ENCODE measurements at places on chromosomes 4 and X.

- no peak for DNase-seq
Observed at GRCh38 chr4:74675673-74676279, 118.5 kb downstream of the BTC start.

DNA sequence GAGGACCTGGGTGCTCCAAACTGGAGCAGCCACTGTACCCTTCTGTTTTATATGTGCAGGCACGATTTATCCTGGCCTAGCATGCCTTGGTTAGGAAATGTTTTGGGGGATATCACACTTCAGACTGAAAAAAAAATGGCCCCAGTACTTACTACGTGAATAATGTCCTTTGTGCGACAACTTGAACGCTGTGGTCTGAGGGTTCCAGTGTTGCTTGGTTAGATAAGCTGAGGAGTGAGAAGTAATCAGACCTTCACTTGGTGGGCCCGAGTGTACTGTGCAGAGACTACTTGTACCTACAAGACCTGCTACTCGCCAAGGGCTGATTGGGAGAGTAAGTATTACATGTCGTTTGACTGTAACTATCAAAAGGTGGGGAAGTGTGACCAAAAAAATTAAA lies 678 bp downstream of the DNAAF6 start:
- DNase-seq, result no peak

DNA sequence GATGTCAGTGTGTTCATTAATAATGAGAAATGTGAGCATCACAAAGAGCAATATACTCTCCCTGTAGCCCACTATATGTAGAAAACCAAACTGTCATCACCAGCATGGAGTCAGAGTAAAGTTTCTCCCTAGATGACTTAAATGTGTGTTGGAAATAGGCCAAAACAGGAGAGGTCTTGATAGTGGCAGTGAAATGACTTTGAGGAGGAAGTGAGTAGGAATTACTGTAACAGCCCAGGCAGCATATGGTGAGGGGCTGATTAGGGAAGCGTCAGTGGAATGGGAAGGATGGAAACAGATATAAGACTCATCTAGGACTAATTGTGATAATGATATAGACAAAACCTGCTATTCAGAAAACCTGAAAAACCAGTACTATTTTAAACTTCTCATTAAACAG lies 83.9 kb downstream of the ATXN3L start:
- no peak for DNase-seq

GRCh38 chr4:20624793-20625374 lies 75.4 kb upstream of the PACRGL start:
- no peak for DNase-seq

DNA sequence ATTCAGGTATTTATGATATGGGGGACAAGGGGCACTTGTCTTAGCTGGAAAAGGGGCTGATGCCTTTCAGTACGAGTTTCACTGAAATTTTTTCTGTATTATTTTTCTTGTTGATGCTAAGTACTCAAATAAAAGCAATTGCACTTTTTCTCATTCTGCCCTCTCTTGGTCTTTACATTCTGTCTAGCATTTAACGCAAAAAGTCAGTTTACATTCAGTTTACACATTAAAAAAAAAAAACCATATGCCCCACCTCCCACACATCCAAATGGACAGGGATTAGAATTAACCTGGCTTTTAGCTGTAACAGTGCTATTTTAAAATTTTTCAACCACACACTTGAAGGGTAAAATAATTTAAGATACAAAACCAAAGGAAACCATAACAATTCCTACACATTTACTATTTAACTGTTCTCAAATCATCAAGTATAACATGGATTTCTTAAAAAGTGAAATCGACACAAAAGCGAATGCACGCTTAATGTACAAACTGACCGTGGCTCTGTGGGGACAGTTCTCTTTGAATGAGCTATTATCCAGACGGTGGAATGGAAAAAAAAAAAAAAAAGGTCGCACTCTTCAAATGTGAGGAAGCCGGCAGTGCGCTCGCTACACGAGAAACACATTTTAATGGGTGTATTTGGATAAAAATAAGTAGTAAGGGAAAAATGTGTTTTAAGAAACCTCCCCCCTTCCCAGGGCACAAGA lies 1.4 kb downstream of the AMMECR1 start:
- DNase-seq, result no peak

DNA sequence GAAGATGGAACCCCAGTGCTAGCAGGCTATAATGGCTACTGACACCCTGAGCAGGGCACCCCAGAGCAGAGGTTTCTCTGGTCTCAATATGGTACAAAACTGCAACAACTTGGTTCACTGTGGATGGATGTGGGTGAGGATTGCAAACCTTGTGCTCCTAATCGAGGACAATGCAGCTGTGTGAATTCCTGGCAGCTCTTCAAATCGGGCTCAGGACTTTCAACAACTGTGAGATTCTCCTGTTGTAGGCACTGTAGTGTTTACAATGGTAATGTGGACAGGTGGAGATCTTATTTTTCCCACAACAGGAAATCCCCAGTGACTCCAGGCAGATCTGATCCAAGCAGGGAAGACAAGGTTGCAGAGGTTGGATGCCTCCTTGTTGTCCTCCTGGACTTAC lies 101.5 kb downstream of the RCHY1 start:
- no peak for DNase-seq

DNA sequence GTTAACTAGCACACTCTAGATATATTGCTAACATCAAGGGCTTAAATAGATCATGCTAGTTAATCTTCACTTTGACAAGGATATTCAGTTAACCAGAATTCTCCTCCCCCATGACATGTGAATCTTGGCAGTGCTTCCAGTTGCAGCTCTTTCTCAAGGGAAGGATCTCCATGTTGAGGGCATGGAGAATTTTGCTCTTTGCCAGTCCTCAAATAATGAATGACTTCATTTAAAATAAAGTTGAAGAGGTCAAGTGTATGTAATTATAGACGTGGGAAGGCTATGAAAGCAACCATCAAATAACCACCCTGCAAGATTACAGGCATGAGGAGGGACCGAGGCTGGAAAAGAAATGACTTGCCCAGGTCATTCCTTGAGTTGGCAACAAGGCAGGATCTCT lies 87.3 kb upstream of the CPEB2 start:
- DNase-seq, result no peak

DNA sequence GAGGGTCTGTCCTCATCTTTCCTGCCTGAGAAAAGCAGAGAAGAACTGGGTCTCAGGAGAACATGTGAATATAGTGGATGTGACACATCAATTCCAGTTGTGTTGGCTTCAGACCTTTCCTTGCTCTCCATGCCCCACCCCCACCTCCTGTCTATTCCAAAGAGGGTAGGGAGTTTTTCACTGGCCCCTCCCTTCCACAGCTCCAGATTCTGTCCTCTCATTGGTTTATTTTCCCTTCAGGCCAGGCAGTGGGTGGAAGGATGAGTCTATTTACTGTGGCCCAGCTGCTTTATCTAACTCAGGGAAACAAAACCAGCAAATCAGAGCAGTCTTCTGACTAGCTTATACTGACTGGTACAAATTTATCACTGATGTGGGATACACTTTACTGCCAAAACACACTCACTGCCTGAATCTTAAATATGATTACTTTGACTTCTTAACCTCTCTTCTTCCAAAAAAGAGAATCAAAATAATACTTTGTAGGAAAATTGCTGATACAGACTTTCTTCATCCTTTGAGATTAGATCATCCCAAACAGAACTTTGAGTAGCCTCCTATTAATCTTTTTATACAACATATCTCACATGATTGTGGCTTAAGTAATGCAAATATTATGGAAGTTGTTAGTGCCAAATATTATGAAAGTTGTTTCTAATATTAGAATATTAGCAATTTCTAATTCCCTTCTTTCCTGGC lies 221.2 kb downstream of the MID1 start:
- no peak for DNase-seq

DNA sequence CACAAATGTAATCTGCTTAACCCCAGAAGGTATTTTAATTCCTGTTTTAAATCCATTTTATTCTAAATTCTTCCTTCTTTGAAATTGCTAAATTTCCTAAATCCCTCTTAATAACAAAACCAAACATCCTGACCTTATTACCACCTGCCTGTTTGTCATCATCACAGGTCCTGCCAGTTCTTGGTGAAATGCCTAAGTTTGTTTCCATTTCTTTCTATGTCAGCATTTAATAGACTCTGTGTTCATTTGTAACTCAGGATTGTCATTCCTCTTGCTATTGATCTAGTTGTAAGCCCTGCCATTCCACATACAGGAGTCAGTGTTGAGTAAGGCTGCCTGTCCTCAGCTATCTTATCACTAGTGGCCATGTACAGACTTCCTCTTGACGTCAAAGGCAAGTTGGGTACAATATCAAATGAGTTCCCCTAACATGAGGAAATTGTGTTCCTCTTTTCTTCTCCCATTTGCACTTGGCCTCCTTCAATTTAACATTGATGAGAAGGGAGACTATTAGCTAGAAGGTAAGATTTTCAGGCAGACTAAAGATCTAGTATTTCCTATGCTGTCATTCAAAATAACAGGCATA lies 440.1 kb downstream of the AFF2 start:
- DNase-seq, result no peak

DNA sequence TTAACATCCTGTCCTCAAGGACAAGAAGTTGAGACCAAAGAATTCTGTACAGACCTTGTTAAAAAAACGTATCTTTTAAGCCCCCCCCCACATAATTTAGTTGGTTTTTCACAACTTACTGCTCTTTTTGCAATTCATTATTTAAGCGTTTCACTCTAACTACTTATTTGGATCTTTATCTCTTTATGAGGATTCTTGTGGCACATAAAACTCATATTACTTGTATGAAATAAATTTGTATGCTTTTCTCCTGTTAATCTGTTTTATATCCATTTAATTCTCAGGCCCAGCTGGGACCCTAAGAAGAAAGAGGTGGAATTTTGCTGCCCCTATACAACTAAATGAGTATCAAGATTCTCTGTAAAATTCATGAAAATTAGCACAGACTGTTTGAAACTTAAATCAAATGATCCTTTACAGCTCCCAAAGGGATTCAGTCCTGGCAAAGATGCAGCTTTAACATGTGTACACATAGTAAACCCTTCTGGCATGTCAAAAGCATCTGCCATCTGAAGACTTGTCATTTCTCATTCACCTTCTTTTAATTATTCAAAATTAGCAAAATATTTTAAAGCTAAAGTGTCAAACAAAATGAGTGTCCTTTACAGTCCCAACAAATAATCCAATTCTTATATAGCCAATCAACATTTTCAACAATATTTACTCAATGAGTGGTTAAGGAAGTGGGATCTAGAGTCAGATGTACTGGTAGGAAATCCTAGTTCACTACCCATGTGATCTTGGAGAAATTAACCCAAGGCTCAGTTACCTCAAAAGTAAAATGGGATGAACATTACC lies 17.7 kb downstream of the ARAP2 start:
- no peak for DNase-seq

DNA sequence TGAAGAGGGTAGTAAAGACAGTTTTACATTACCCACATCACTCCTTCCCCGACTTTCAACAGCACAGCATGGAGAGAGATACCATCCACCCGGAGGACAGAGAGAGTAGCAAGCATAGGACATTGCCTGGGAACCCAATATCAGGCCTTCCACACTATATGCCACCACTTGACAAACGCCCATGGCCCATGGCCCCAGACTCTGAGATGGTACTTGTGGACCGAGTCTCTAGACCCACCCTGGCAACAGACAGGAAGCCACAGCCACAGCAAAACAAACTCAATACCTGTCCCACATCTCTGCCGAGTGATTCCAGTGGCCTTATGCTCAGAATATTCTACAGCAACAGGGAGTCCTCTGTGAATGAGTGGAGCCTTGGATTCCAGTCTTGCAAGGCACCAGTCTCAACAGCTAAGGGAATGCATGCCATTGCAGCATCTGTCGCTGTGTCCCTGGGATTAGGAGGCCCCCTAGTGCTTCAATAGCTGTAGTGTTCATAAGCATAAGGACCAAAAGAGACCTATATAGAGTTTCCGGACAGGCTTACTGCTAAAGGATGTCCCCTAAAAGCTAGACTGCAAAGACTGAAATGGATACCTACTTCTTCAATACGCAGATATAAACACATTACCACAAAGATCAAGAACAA lies 14.7 kb upstream of the CT55 start:
- peak; percentile 7 for DNase-seq

DNA sequence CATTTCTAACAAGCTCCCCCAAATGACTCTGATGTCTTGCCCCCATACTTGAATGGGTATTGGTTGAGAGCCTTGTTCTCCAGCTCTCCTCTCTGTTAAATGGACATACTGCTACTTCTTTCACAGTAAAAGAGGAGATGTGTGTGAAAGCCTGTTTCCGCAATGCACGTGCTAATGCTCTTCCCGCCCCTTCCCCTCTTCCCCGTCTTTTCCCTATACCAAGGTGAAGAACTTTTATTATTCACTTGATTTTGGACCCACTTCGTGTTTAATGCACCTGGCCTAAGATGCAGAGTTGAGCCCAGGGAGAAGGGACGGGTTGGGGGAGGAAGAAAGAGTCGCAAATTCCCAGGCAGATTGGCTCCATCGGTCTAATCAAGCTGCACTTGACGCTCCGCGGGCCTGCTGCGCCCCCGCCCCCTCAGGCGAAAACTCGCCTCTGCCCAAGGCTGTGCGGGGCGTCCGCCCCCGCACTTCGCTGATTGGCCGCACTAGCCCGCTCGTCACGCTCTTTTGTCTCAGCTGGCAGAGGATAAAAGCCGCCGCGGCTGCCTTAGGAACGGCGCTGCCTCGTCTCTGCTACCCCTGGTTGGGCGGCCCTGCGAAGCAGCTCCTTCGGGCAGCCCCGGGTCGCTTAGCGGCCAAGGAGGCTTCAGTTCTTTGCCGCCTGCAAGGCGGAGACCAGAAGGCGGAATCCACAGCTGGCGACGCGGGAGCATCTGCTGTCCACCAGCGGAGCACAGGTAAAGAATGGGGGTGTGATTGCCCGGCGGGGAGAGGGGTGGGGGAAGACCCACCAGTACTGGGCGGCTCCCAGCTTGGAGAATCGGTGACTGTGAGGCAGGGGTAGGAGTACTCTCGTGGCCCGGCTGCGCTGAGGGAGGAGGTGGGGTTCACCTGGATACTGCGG lies at the start of gene ZCCHC12:
Gene ZCCHC12, plus strand, starts transcription at position 562 of the 910 bp plus-strand sequence. CDS start 1,421 bp downstream, outside the sequence.
- DNase-seq, result peak; percentile 19

- no peak for DNase-seq
Observed at GRCh38 chrX:133668225-133668931, 253.1 kb upstream of the GPC4 start.

DNA sequence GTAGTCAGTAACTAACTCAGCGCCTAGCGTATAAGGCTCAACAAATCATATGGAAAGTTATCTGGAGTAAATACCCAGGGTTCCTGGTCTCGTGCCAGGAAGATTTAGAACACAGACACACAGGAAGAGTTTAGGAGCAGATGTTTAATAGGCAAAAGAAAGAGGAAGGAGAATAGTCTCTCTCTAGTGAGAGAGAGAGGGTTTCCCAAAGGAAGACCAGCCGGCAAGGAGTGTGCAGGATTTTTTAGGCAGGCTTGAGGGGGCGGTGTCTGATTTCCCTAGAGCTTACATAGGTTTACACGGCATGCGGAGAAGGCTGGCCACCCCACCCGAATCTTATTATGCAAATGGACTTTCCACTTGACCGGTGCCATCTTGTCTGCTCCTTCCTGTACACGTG lies 284.0 kb upstream of the FRG1 start:
- DNase-seq, result no peak

- DNase-seq, result no peak
Observed at GRCh38 chr4:11548597-11549082, 119.9 kb upstream of the HS3ST1 start.

- no peak for DNase-seq
Observed at GRCh38 chrX:2638279-2638678, 52.8 kb upstream of the CD99 start.

Measured in stimulated activated CD4-positive, alpha-beta T cell treated with anti-CD3 and anti-CD28 coated beads, Interleukin-12 subunit alpha, Interleukin-12 subunit beta, amount 100 ng/mL, for 4 hours (primary cell).